ENCODE measurements at places on chromosomes 1 and 21. TPM values are rescaled to one million over a fixed set of nuclear protein-coding genes. Genes with fewer than 3 reads are reported as not detected.

SPRR2A gene
- not detected for total RNA-seq

C1QTNF12 gene
- 0.21 TPM for total RNA-seq

GRCh38 chr1:20322825-20323612 lies 32.3 kb downstream of the VWA5B1 start:
- DNase-seq = no peak

DNA sequence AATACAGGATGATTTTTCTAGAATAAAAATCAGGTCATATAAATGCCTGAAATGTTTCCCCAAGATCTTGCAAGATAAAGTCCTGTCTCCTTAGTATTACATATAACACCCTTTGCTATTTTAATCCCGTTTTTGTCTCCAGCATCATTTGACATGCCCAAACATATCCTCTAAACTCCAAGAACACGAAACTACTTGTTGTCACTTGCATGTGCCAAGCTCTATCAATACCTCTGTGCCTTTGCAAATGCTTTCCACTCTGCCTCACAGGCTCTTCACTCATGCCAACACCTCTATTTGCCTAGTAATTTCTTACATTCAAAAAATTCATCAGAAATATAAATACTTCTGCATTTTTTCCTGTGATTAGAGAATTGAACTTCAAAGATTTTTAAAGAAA lies 37.9 kb downstream of the LRRIQ3 start:
- DNase-seq = no peak

DNA sequence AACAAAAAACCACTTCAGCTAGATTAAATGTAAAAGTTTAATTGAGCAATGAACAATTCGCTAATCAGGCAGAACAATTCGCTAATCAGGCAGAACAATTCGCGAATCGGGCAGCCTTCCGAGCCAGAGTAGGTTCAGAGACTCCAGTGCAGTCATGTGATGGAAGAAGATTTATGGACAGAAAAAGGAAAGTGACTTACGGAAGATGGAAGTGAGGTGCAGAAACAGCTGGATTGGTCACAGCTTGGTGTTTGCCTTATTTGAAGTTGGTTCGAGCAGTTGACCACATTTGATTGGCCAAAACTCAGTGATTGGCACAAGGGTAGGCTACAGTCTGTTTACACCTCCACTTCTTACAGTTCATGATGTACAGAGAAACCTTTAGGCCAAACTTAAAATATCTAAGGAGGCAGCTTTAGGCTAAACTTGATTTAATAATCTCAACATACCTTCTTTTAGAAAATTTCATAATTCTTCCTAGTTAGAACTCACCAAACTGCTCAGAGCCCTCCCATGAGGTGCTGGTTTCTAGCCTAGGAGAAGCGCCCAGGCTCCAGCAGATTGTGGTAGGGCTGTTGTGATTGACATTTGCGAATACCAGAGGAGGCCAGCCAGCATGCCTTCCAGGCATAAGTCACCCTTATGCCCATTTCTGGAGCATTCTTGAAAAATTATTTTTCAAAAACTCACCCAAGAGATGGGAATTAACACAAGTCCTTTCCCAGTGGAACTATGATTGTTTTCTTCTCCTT lies 22.8 kb upstream of the KCNC4 start:
- no peak for DNase-seq

GRCh38 chr1:156555715-156556114 lies 16.6 kb downstream of the IQGAP3 start:
- no peak for DNase-seq

GRCh38 chr1:1876335-1876930 lies 14.5 kb downstream of the GNB1 start:
- no peak for DNase-seq

DNA sequence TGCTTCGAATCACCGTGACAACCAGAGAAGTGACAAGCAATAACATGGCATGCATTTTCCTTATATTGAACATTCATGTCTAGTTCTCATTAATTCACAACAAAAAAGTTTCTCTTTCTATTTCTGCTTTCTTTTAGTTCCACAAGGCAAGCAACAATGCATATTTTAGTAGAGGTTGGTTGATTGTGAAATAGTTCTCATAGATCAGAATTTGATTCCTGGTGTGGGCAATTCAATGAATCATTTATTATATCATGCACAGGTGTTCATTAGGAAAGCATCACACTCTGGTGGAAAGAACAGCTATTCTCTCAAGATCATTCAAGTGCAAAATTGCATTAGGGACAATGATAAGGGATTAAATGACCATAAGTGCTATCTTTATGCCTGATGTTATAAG lies 980.9 kb downstream of the BRINP3 start:
- DNase-seq = no peak

GRCh38 chr1:55374801-55375616 lies 159.8 kb upstream of the USP24 start:
- no peak for DNase-seq

DNA sequence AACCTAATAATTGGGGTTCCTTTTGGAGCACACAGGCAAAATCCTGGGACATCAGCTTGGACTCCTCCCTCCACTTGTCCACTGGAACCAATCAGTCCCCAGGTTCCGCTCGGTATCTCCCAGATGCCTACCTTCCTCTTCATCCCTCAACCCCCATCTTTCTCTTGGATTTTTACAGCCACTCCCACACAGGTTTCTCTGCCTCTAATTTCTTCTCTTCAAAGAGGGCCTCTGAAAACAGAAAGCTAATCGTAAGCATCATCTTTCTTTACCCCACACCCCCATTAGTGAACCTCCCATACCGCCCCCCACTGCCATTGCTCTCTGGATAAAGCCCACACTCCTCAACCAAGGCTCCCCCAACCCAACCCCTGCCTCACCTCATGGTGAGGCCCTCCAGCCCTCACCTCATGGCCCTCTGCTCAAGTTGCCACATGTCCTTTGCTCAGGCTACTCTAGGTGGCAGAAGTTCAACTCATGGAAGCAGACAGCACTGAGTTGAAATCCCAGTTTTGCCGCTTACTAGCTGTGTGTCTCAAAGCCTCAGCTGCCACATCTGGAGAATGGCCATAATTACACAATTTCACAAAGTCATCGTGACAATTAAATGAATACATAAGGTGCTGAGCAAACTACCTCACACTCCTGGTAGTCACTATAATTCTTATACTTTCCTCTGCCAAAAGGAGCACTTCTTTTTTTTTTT lies 18.1 kb upstream of the WASF2 start:
- DNase-seq = no peak
